DMS 273 treated with DMSO at 0.1 percent for 48 hours (cell line): ENCODE measurements at places on chromosomes 1 and 21.
A peak's percentile ranks its signal among the peaks of the same experiment; 100 is the strongest.

DNA sequence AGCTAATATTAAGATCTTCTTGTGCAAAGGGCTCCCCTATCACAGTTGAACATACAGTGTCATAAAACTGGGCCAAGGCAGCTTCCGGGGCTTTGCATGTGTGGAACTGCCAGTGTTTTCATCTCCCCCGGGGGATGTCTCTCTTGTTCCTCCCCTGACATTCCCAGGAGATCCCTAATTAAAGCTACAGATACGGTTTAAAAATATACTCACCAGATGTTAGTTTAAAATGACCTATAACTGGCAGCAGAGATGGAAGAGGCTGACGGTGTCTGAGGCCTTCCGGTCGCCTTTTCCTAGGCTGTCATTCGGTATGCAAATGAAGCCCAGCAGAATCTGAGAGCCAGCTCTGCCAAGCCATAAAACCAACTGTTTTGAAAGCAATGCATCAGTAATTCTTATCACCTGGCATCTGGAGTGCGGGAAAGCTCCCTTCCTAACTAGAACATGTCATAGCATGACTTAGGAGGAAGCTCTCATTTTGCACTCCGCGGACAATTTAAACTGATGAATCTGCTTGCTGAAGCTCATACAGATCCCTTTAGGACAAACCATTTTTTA lies 436.5 kb upstream of the VAMP3 start:
- peak; percentile 76 for DNase-seq

DNA sequence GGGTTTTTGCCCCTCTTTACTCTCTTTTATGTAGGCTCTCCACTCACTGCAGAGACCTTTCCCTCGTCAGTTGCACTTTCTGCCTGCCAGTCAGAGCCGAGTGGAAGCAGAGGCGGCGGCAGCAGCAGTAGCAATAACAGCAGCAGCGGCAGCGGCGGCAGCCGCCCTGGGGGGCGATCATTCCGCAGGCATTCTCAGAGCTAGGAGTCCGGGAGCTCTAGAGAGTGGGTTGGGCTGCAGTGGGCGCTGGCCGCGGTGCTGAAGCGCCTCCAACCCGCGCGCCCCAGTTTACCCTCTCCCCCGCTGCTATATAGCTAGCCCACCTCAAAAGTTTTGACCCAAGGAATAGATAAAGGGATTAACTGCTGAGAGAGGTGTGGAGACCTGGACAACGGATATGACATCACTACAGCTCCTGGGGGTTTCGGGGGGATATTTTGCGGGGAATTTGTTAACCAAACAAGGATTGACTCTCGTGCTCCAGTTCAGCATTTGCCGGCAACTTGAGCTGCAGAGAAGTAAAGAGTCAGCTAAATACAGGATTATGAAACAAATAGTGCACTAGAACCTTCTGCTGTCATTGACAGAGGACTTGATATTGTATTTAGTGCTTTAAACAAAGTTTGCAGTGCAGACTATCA lies at the start of gene OLFM3:
Gene OLFM3, minus strand, starts transcription at position 102 of the 641 bp plus-strand sequence.
- no peak for DNase-seq

GRCh38 chr1:30659702-30660101 lies 63.7 kb downstream of the MATN1 start:
- DNase-seq = no peak

GRCh38 chr1:162905174-162906158 lies 44.5 kb upstream of the CCDC190 start:
- DNase-seq = peak; percentile 31

DNA sequence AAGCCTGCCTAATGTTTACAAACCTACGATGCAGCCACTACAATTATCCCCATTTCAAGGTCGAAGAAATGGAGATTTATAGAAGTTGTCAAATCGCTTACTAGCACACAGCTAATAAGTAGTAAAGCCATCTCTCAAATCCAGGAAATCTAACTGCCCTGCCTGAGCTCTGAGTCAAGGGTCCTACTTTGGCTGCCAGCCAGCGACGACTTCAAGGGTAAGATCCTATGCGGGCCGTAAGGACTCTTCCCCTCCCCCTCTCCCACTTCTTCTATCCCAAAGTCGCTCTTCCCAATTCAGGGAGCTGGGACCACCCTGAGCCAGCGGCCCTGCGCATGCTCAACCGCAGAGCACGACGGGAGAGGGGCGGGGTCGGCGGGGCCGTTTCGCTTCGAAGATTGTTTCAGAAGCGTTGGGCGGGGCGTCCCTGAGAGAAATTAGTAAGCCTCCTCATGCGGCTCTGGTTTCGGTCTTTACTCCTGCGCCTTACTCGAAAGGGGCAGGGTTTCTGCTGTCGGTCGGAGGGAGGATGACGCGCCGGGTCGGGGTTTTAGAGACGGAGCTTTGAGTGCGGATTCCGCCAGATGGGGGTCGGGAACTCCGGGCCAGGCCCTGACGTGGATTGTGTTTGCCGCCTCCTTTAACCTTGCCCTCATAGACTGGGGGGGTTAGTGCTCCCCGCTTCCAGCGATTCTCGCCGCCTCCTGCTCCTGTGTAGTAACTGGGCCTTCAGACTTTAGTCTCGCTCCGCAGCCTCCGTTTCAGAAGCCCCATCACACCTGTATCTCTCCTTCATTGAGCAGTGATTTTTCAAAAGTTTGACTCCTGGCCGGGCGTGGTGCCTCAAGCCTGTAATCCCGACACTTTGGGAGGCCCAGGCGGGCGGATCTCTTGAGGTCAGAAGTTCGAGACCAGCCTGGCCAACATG lies at the start of gene ZMYM1:
Gene ZMYM1, plus strand, starts transcription at position 383 of the 928 bp plus-strand sequence. CDS start 14,603 bp downstream, outside the sequence.
- peak; percentile 43 for DNase-seq

- peak; percentile 95 for DNase-seq
Measured at GRCh38 chr1:23957096-23957495, 2.5 kb upstream of the PNRC2 start.

- DNase-seq = no peak
Measured at GRCh38 chr1:157154940-157155514, 16.8 kb upstream of the ETV3 start.

DNA sequence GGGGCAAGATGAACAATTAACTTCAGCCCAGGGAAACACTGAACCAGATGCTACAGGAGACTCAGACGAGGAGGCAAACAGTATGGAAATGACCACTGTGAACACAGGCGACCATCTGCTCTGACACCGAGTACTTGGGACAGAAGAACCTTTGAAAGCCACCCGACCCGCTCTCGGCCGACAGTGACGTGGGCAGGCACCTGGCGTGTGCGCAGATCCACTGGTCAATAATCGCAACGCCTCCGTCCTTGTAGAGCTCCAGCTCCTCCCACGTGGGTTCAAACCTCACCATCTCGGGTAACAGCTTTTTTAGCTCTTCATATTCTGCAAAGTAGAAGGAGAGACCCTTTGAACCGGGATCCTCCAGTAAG lies 20.3 kb downstream of the POFUT2 start:
- DNase-seq = no peak

GRCh38 chr1:204600968-204601367 lies 84.6 kb downstream of the LRRN2 start:
- no peak for DNase-seq
